ENCODE measurements at places on chromosomes 11 and 22. TPM values are rescaled to one million over a fixed set of nuclear protein-coding genes. Genes with fewer than 3 reads are reported as not detected.

- DNase-seq, result no peak
Observed at GRCh38 chr11:88164806-88165585, 10.2 kb downstream of the RAB38 start.

DNAL4 gene
- 9.5 TPM for total RNA-seq

GRCh38 chr11:35937700-35938099 lies 6.2 kb upstream of the LDLRAD3 start:
- no peak for DNase-seq

VPREB1 gene
- total RNA-seq, result not detected

DNA sequence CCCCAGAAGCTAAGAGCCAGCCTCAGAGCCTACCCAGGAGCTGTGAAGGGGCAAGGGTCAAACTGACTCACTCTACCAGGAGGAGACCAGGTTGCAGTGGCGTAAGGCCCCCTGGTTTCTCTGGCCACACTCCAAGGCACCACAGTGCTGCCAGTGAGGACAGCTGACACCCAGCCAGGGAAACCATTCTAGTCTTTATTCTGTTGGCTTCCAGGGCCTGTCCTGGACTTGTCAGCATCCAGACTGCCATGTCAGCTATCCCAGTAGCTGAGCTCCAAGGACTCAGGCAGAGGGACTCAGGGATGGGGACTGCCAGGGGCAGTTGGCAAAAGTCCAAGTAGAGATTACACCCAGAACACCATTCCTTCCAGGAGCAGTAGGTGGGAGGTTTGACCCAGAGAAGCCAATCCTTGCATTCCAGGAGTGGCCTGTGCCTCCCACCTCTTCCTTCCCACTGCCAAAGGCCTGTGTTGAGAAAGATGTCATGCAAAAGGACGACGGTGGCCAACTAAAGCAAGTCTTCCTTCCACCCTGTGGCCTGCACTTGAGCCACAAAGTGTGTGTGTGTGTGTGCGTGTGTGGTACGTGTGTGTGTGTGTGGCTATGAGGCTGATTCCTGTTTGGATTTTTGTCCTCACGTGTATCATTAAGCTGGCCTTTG lies 3.6 kb upstream of the MAPK8IP1 start:
- DNase-seq, result no peak

DNA sequence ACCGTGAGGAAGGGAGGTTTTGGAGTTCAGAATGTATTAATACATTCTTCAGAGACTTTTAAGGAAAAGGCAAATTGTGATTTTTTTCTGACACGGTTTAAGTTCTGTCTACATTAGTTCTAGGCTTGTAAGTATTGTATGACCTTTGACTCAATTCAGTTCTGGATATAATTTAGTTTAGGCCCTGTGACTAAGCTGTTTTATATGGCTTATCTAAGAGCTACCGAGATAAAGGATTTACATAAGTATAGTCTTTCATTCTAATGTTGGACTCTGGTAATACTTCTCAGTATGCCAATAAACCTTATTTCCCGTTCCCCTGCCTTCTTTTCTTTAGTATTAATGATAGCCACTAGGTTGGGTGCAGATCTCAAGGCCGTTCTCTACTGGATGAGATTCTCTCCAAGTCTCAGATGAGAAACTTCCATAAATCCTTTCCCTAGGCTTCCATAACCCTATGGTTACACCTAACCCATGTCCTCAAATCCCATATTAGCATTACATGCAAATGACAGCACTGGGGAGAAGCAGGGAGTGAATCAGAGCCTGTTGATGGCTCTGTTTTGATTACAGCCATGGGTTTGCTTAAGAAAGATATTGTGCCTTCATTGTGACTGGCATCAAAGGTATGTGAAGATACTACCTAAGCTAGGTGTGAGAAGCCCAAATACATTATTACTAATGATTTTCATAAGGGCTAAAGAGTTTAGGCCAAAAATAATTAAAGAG lies 38.7 kb downstream of the BARX2 start:
- no peak for DNase-seq

DNA sequence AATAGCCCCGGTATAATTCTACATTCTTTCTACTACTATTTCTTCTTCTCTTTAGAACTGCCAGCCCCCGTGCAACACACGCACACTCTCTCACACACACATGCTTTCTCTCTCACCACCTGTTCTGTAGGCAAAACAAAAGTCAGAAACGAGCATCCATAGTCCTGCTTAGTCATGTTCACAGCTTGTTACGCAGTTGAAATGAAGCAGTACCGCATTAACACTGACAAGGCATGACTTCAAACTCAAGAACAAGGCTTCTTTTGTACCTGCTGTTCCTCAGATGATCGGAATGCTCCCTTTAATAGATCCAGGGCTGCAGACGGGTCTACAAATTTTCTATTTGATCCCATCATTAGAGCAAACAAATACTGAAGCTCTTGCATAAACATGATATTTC lies 42.2 kb downstream of the USP28 start:
- no peak for DNase-seq

DNA sequence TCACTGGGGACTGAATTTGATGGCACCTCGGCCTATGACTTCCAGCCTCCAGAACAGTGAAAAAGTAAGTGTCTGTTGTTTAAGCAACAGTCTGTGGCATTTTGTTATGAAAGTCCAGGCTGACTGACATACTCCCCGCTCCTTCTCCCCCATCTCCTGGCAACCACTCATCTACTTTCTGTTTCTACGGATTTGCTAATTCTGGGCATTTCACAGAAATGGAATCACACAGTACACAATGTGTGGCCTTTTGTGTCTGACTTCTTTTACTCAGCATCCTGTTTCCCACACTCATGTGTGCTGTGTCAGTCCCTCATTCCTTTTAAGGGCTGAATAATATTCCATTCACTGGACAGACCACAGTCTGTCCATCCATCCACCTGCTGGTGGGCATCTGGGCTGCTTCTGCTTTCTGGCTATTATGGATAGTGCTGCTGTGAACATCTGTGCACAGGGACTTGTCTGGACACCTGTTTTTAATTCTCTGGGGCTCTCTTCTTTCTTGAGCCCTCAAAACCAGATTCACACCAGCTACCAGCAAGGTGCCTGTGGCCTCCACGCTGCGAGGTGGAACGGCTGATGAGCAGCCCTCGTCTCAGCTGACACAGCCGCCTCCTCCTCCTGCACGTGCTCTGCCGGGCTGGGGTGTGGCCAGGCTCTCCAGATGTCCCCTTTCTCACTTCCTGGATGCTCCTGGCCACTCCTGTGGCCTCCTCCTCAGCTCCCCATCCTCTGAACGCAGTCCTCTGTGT lies 333.1 kb downstream of the CTTN start:
- no peak for DNase-seq

GRCh38 chr11:44778195-44779100 lies 51.7 kb downstream of the TSPAN18 start:
- no peak for DNase-seq

MPPED2 gene
- total RNA-seq, result 9.0 TPM

ALDH3B2 gene
- total RNA-seq, result 19.1 TPM

KCNK7 gene
- total RNA-seq, result 8.5 TPM

- DNase-seq, result no peak
Observed at GRCh38 chr11:68536706-68537105, 76.2 kb downstream of the PPP6R3 start.

DNA sequence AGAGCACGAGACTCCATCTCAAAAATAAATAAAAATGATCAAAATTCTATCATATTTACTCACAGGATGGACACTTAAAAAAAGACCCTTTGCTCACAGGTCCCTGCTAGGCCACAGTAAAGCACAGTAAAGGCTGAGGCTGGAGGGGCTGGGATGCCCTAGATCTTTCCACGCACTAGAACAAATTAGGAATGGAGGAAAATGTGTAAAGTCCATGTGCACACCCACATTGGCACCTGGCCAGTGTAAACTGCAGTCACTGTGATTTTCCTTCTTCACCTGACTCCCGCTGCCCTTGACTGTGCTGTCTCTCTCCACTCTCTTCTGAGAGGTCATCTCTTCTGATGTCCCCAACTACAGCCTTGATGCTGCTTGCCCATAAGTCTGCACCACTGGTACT lies 195.5 kb downstream of the EFCAB6 start:
- DNase-seq, result no peak

DNA sequence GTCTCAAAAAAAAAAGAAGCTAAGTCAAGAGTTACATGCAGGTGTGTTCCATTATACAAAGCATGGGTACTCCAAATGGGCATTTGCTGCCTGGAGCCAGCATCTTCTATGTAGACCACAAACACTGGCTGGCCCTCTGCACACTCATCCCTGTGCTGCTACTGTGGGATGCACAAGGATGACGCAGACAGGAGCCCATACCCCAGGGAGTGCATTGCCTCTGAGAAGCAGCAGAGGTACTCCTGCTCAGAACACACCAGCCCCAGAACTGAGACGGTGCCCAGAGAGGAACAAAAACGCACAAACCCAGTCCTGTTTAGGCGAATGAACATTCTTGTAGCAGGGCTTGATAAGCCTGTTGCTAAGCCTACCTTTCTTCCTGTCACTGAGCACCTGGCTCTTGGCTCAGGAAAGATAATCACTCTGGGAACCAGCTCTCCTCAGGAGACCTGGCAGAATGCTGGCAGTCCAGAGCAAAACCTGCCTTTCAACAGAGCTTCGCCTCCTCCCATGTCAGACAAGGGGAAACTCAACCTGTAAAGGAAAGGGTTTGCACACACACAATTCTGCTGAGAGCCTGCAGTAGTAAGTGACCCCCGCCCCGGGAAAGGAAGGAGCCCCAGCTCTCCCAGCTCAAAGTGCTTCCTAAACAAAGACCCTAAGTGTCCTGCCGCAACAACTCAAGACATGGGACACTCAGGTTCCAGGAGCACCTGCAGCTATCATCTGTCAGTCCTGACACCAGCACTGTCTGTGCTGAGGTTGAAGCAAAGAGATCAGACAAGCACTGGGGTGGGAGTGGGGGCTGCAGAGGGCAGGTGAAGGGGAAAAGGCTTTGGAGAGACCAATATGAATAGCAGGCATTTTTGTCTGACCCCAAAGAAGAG lies 145.7 kb downstream of the TENM4 start:
- DNase-seq, result no peak

DNA sequence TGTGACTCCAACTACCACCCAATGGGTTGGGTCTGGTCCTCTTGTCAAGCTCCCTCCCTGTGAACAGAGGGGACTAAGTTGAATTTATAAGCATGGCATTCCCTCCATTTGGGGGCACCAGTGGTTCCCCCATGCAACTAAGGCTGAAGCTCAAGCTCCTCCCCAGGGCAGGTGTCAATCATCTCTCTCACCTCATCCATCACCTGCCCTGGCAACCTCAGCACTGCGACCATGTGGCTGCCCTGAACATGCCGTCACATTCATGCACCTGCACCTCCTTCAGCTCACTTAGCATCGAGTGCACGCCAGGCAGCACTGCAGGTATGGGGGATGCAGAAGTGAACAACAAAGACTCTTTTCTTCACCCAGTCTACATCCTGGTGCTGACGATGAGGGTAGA lies 799.3 kb downstream of the TBC1D22A start:
- no peak for DNase-seq

GRCh38 chr11:79081471-79082031 lies 359.3 kb downstream of the TENM4 start:
- DNase-seq, result no peak

GRCh38 chr11:72815110-72815618 lies 953 bp downstream of the ATG16L2 start:
- DNase-seq, result no peak

GRCh38 chr22:50286275-50286674 lies 16.1 kb upstream of the MAPK11 start:
- no peak for DNase-seq

DNA sequence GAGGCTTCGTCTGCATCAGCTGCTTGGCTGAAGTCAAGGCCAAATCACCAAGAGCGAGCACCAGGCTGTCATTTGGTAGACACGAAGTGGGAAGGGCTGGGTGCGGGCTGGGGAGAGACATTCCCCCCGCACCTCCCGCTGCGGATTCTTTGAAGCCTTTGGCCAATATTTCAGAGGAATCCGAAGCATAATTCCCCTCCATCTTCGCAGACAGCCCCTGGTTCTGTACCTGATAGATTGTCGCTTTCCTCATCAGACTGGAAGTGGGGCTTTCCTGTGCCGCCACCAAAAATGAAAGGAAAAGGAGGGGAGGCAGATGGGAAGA lies 15.3 kb downstream of the BLID start:
- peak; percentile 61 for DNase-seq

APOBEC3B gene
- 3.1 TPM for total RNA-seq

- DNase-seq, result no peak
Observed at GRCh38 chr22:37258005-37258752, 14.1 kb upstream of the RAC2 start.

SAAL1 gene
- total RNA-seq, result 15.8 TPM

OR10D3 gene
- not detected for total RNA-seq

LARGE2 gene
- total RNA-seq, result 6.8 TPM

DNA sequence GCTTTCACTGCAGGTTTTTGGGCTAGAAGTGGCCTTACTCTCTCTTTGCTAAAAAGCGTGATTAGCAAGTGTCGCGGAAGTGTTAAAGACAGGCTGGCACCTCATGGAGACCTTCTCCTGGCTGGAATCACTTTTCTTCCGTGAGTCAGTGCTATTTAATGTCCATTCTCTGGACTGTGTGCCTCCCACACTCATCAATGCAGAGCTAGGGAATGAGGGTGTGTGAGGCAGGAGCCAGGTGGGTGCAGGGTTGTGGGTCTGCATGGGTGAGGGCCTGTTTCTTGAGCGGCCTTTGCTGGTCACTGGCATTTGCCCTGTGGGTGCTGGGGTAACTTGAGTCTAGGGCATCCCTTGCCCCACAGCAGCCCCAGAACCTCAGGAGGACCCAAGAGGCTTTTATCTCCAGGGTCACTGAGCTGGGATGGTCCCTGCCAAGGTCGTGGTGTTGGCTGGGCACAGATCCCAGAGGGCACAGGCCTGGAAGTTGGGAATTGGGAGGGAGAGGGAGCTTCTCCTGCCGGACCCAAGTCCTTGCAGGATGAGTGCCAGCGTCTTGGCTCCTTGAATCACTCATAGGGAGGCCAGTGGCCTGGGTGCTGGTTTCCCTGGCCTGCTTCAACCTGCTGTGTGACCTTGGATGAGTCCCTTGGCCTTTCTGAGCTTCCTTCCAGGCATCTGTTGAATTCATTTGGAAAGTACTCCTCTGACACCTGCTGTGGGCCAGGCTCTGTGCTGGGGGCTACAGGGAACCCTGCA lies 30.0 kb downstream of the KIAA1671 start:
- no peak for DNase-seq
